ENCODE measurements at places on chromosomes 6 and 20.
A peak's percentile ranks its signal among the peaks of the same experiment; 100 is the strongest.

DNA sequence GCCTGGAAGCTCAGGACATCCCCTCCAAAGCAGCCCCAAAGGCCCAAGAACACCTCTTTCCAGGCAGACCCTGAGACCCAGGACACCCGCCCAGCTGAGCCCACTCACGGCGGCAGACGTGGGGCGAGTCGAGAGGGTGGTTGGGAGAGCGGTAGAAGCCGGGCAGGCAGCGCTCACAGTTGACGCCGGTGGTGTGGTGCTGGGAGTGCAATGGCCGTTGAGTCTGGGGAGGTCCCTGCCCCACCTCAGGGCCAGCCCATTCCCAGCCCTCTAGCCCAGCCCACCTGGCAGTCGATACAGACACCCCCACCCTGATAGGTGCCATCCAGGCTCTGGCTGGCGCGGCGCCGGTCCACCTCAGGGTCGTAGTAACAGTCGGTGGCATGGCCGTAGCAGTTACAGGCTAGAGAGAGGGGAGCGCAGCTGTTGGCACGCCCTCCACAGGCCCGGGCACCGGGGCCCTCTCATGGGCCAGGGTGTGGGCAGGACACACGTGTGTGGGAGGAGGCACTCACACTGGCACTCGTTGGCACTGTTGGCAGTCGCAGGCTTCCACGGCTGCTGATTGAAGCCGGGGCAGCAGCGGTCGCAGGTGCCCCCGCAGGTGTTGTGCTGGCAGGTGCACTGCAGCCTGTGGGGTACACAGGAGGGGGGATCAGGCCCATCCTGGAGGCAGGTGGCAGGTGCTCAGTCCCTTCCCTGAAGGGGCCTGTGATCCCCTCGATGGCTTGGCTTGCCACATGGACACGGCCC, 20.5 kb downstream of the LAMA5 start:
- no peak for DNase-seq

- DNase-seq = no peak
These were observed 22.1 kb downstream of the MAP3K4 start for GRCh38 chr6:161013695-161014094.

DNA sequence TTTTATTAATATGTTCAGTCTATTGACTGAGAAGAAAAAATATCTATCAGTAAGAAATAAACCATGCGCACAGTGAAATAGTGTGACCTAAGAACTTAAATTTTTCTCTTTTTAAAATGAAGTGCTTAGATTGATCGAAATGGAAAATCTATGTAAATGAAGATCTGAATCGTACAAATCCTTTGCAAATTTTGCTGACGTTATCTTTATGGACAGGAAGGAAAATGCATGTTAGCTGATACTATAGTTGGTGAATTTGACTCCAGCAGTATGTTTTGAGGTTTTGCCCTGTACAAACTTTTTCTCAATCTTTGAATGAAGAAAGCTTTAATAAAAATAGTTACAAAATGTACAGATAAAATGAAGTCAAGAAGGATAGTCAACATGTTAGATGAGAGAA, 82.9 kb downstream of the NRN1 start:
- DNase-seq = no peak

GRCh38 chr20:40279390-40279789, 409.6 kb downstream of the MAFB start:
- no peak for DNase-seq

DNA sequence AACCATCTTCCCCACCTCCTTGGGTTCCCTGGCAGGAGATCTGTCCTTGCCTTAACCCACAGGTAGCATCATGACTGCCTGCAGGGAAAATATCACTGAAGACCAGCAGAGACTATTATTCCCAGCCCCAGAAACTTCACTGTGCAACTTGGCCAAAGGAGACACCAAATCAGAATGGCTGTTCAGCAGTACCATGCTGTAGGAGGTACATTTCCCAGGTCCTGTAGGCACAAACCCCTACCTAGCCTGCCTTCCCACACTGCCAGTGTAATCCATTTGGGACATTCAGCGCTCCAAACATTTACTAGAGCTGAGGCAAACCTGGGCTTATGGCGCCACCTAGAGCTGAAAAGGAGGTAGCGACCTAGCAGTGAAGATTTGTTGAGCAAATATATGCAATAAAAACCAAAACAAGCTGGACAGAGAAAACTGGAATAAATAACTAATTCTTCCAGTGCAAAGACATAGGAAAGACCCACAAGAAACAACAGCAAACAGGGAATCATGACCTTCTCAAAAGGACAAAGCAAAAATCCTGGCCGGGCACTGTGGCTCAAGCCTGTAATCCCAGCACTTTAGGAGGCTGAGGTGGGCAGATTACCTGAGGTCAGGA, 60.3 kb downstream of the VTA1 start:
- peak; percentile 5 for DNase-seq

DNA sequence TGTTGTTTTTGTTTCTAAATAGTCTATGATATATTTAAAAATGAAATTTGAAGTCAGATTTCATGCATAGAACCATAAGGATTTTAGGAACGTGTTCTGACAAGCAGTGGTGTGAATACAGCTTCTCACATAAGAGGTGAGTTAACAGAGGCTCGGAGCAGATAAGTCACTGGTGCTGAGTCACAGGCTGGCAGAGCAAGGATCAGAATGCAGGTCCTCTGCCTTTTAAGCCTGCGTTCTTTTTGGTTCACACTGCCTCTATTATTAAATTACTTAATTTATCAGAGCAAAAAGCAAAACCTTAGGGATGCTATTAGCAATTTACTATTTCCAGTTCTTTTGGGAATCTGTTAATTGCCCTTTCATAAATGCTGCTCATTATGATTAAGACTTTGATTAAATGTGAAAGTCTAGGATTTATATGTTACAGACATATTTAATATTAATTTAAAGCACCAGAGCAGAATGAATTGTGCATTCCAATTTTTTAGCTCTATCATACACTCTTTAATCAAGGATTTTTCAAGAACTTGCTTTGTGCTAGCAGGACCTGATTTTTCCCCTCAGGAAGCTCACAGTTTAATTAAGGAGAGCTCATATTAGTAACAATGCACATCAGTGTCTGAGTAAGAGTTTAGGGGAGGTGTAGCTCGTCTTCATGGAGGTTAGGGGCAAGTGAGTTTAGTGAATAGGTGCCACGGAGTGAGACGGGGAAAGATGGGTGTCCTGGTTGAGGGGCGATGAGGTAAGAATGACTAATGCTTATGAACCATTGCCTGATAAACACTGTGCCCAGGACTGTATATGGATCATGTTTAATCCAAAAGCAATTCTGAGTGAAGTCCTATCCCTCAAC, 212.7 kb upstream of the AGPAT4 start:
- DNase-seq = no peak

DNA sequence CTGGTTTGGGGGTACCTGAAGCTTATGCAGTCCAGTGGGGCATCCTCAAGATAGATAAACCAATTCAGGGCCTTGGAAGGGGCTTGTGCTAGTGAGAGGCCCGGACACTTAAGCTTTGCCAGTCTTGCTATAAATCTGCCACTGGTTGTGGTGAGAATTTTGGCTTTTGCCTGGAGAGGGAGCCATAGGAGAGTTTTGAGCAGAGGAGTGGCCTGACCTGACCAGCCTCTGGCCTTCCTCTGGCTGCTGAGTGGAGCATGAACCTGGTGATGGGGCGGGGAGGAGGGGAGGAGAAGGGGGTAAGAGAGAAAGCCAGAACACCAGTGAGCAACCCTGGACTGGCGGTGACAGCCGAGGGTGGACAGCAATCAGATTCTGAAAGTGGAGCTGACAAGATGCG, 7.1 kb downstream of the TMEM74B start:
- no peak for DNase-seq

- no peak for DNase-seq
These were observed 14.6 kb downstream of the KHDC1 start for GRCh38 chr6:73248192-73248903.

DNA sequence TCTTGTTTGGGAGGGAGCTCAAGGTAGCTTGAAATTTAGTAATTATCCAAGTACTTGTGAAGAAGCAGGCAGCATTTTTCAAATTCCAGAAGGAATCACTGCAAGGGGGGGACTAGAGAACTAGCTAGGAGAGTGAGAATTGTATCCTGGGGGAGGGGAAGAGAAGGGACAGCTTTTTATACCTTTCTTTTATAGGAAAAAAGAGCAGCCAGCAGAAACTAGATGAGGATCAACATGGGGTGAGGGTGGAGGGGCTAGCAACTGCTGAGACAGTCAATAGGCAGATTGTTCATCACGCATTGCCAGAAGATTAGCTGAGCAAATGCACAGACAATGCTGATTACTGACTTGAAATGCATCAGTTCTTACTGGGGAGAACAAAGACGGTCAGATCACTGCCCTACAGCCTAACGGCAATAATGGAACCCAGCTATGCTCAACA, 514.3 kb upstream of the CITED2 start:
- DNase-seq = no peak

DNA sequence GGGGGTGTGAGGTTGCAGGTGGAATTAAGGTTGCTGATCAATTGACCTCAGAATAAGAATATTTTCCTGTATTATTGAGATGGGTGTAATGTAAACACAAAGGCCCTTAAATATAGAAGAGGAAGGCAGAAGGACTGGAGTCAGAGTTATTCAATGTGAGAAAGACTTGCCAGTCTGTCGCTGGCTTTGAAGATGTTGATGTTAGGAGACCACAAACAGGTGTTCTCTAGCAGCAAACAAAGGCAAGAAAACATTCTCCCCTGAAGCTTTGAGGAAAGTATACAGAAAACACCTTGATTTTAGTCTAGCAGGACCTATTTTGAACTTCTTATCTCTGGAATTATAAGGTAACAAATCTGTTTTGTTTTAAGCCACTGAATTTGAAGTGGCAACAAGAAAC, 138.9 kb upstream of the PTPRK start:
- no peak for DNase-seq

DNA sequence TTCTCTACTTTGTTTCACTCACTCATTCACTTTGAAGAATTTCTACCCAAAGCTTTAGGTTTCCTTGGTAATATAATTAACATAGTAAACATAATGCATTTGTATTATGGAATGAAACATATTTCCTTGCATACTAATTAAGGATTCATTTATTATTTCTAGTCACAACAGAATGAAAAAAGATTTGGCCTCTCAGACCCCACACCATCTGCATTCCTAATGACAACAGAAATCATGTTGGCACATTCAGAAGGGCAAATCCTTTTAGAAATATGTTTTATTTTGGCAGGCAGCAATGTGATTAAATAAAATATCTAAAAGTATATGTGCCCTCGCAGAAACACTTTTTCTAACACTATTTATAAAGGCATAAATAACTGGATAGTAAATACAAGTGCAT, 163.4 kb downstream of the HTR1B start:
- no peak for DNase-seq

GRCh38 chr20:19661717-19662636, 96.1 kb upstream of the RIN2 start:
- DNase-seq = peak; percentile 9

DNA sequence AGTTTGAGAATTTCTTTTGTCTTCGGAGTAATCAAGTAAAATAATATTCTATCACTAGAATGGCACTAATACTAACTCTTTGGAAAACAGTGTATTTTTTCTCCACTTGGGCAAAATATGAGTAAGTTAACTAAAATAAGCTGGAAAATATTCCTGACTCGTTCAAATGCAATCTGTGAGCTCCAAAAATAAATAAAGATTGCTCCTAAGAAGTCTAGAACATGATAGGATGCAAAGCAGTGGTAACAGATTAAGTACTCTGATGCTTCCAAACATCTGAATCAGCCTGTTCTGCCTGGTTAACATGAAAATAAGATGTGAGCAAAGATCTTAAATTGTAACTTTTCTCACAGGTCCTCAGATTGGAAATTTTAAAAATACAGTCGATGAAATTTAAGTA, 285.1 kb upstream of the ID4 start:
- no peak for DNase-seq

DNA sequence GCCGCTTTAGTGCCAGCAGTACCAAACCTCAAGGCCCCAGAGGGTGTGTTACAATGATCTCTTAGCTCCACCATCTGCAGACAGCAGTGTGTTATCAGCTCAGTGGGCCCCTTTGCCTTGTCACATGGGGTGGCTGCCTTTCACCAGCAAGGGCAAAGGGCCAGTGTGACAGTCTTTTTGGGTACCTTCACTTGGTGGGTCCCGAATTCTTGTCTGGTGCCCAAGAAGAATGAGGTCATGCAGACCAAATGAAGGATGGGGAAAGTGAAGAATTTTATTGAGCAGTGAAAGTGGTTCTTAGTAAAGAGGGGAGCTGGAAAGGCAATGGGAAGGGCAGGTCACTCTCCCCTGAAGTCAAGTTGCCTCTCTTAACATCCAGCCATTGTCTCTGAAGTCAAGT, 2.9 kb upstream of the SMIM28 start:
- DNase-seq = no peak

DNA sequence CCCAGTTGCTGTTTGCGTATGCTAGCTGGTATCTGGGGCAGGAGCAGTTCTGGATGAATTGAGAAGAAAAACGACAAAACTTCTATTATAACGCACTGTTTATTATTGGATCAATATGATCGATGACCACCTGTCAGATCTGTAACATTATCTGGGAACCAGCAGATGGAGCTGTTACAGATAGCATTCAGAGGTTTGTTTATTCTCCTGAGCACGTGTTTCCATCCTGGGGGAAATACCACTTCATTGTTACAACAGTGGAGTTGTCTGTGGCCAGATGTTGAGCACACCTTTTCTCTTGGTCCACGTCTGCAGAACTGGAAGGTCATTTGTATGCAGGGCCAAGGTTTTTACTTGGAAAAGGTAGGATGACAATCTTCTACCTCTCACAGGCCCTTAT, 16.0 kb upstream of the NKX2-2 start:
- DNase-seq = no peak

DNA sequence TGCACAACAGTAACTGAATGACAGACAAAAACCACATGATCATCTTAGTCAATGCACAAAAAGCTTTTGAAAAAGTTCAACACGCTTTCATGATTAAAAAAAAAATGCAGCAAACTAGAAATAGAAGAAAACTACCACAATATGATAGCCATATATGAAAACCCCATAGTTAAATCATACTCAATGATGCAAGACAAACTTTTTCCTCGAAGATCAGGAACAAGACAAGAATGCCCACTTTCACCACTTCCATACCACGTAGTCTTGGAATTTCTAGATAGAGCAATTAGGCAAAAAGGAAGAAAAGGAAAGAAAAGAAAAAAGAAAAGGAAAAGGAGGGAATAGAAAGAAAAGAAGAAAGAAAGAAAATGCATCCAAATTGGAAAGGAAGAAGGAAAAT, 44.6 kb upstream of the SLC23A2 start:
- DNase-seq = no peak

DNA sequence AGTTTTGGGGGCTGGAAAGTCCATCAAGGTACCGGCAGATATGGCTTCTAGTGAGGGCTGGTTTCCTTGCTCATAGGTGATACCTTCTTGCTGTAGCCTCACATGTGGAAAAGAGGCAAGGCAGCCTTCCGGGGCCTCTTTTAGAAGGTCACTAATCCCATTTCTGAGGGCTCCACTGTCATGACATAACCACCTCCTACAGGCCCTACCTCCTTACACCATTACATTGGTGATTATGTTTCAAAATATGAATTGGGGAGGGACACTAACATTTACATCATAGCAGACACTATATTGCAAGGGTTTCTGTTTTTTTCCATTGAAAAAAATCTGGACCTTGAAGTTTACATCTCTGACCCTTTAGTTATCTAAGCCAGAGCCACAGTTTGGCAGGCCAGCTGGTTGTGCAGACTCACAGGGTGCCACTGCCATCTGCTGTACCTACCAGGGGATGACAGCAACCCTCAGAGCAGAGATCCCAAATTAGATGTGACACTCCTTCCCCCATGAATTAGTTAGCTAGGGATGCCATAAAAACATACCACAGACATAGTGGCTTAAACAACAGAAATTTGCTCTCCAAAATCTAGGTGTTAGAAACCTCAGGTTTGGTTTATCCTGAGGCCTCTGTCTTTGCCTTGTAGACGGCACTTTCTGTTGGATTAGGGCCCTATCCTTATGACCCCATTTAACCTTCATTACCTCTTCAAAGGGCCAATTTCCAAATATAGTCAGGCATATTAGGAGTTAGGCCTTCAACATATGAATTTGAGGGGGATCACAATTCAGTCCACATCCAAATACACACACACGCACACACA, 166.4 kb upstream of the RNF217 start:
- DNase-seq = no peak

Measured in activated gamma-delta T cell treated with anti-CD3 and anti-CD28 coated beads, Interleukin-2, amount 50 U/mL, for 16 hours (primary cell).